ENCODE measurements at places on chromosomes 1 and 21.

GRCh38 chr1:107835151-107835670 is 129.8 kb downstream of the VAV3 start:
- no peak for DNase-seq

DNA sequence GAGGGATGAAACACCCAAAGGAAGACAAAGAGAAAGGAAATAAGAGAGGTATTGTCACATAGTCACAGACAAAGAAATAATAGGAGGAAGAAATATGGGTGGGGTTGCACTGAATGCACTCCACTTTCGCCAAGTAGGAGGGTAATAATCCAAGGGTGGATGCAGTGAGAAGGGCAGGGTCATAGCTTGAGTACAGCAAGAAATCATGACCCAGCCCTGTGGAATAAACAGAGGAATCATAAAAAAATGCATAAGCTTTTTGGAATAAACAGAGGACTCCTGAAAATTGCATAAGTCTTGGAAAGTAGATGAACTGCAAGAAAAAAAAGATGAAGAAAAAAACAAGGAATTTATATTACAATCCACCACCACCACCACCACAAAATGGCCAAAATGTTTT is 53.1 kb upstream of the CD55 start:
- DNase-seq = no peak

GRCh38 chr1:48693674-48694320 is 82.9 kb downstream of the BEND5 start:
- DNase-seq = no peak

GRCh38 chr21:36135391-36136102 is 668 bp downstream of the CBR3 start:
- DNase-seq = no peak

GRCh38 chr1:18903291-18903756 is 969 bp upstream of the ALDH4A1 start:
- no peak for DNase-seq

DNA sequence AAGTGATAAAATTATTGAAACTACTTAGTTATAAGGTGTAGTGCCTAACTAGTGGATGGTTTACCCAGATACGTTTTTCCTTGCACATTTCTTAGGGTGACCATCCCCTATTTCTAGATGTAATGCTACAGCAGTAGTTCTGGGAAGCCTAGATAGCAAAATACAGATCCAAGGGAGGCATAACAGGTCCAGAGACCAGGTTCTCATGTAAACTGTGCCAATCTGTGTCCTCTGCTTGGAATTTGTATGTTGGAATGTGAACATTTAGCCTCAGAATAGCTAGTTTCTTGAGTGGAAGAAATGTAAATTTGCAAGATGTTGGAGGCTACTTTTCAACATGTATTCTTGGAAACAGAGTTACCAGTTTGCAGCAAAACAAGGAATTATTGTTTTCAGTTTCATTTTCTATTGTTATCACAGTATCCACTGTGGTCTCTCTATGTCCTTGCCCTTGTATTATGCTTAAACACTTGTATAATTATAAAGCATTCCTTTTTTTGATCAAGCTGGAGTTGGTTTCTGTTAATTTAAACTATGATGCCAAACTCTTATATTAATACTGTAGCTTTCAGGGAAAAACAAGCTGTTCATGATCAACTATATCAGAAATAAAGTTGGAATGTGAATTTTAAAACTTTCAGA is 102.0 kb upstream of the BRINP3 start:
- DNase-seq = no peak

Measured in stimulated activated CD8-positive, alpha-beta memory T cell treated with anti-CD3 and anti-CD28 coated beads, Interleukin-4, amount 100 ng/mL, for 1 hour (primary cell).